ENCODE measurements at places on chromosomes 16 and 17.

- DNase-seq = no peak
Measured at GRCh38 chr16:48113471-48113870, 42.3 kb downstream of the ABCC12 start.

- no peak for DNase-seq
Measured at GRCh38 chr16:16868727-16869126, 489.8 kb downstream of the NPIPA7 start.

GRCh38 chr17:75499313-75500022, 15.9 kb downstream of the CASKIN2 start:
- no peak for DNase-seq

DNA sequence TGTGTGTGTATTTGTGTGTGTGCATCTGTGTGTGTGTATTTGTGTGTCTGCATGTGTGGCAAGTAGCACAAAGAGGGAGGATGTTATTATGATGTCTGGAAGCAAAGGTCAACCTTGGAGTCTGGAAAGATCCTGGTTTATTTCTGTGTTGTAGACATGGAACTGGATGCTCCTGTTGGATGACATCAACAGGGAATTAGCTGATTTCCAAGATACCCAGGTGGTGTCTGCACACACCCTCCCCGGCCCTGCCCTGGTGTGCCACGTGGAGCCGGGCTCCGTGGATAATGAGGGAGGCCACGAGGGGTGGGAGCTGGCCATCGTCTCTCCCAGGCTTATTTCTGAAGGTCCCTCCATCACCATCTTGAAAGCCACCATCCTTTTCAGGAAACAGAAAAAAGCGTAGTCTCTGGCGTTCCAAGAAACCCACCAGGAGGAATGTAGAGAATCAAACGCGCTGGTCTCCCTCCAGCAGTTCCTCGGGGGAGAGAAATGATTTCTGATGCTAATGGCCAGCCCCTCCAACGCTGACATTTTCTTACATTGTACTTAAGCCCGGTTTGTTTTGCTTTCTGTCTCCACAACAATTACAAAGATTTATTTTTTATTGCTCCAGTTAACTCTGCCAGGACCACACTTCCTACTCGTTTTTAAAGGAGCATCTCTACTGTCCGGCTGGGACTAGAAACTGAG, 93.3 kb downstream of the FOXL1 start:
- DNase-seq = no peak

DNA sequence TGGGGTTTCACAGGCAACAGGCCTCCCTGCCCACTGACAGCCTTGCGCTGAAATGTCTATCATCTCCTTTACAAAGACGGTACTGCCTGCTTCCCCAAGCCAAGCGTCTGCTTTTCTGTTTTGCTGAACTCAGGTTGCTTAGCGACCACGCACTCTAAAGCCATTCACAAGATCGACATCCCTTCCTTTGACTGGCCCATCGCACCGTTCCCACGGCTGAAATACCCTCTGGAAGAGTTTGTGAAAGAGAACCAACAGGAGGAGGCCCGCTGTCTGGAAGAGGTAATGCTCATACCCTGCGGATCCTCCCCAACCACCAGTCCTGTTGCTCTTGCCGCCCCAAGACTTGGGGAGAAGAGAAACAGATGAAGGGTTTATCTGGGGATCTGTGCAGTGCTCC, 28.7 kb downstream of the TMEM186 start:
- DNase-seq = no peak

DNA sequence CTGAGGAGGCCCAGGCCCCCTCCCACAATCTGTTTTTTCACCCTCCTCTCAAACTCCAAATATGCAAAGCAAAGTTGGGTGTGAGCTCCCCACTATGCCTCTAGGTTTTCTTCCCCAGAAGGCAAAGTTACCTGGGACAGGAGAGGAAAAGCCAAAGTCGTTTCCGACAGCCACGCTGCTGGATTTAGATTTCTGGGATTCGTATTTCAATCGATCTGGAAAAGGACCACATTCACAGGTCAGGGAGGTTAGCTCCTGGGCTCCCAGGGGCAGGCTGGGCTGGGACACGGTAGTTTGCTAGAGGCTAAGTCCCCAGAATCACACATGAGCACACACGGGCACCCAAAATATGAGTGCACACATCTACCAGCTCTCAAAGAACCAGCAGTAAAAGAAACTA, 21.3 kb upstream of the MRPS23 start:
- DNase-seq = no peak

- DNase-seq = no peak
Measured at GRCh38 chr17:31823014-31823413, 36.0 kb downstream of the COPRS start.

DNA sequence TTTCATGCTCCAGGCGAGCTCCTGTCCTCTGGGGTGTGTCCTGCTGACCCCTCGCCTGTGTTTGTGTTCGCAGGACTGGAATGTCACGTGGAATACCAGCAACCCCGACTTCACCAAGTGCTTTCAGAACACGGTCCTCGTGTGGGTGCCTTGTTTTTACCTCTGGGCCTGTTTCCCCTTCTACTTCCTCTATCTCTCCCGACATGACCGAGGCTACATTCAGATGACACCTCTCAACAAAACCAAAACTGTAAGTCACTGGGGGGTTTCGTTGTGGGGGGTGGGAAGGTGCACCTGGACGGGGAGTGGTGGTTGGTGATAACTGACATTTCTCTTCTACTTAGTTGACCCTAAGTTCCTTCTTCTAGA, 58.3 kb downstream of the ABCC1 start:
- DNase-seq = no peak

DNA sequence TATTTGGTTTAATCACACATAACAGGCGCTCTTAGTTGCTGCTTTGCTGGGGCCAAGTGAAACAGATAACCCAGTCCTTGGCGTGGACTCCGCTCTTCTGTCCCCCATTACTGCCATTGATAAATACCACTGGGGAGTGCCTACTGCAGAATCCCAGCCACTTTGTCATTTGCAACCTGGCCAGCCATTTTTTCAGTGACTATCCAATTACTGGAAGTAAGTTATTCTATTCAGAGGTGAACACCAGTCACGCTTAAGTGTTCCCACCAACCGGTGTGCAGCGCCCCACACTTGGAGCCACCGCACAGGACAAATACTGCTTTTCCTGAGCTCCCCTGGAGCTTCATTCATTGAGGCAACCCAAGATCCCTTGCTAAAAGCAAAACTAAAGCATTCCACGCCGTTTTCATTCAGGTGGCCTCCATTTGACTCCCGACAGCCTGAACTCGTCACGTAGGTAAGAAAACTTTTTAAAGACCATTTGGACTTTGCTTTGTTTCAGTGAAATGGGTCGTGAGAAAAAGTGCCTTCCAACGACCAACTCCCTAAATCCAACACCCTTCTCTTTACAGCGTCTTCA, 1.8 kb downstream of the USP7 start:
- DNase-seq = peak; percentile 83

DNA sequence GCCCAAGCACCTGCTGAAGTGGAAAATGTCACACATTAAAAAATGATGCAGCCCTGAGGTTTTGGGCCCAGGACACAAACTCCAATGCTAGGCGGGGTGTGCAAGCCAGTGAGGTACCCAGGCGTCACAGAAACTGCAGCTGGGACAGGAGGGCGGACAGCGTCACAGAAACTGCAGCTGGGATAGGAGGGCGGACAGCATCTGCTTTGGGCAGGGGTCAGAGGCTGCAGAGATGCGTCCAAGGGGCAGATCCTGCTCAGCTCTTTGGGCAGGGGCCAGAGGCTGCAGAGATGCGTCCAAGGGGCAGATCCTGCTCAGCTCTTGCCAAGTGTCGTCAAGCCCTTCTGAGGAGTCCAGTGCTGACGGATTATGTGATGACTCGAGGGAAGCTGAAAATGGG, 43.9 kb upstream of the RCVRN start:
- no peak for DNase-seq

DNA sequence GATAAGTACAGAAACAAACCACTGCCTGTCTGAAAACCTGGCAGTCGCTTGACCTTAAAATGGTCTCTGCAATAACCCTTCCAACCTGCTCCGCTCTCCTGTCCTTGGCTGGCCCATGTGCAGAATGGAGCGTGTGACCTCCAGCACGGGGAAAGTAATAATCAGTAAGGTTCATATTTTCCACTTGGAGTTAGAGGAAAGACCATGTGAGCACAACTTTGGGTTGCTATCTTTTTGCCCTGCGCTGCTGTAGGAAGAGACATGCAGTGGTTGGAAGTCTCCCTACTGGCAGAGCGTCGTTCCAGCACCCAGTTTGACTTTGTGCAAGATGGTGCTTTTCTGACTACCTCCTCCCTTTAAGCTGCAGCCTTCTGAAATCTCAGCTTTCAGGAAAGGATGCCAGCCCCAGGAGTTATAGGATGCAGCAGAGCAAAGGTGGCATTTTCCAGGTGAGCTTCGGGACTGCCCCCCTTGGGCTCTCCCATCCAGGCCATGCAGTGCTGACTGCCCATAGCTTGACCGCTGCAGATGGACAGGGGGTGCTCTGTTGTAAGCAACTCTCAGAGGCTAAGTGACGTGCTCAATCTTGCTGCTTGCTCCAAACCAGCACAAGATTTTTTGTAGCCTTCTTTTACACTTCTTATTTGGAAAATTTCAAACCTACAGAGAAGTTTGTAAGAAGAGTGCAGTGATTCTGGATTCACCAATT, 110.7 kb upstream of the NOL11 start:
- DNase-seq = no peak

- DNase-seq = no peak
Measured at GRCh38 chr17:7215652-7216180, 3.9 kb downstream of the DLG4 start.

- DNase-seq = no peak
Measured at GRCh38 chr17:31622500-31622899, 231.0 kb downstream of the RAB11FIP4 start.

DNA sequence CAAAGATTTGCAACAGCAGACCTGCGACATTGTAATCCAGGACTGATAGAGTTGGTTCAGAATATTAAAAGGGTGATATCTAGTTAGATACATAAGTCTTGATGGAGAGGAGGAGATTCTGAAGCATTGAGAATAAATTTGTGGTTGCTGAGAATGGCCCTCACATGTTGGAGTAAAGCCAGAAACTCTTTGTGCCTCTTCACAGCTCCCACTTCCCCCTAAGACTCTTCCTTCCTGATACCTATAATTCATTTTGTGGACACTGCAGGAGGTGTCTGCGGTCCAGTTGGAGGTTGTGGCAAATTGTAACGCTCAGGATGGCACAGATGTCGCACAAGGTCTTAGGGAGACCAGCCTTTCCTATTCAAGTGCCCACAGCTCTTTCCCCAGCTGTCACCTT, 17.5 kb downstream of the WWOX start:
- peak; percentile 6 for DNase-seq

- DNase-seq = no peak
Measured at GRCh38 chr16:11759163-11759834, 16.6 kb upstream of the TXNDC11 start.

DNA sequence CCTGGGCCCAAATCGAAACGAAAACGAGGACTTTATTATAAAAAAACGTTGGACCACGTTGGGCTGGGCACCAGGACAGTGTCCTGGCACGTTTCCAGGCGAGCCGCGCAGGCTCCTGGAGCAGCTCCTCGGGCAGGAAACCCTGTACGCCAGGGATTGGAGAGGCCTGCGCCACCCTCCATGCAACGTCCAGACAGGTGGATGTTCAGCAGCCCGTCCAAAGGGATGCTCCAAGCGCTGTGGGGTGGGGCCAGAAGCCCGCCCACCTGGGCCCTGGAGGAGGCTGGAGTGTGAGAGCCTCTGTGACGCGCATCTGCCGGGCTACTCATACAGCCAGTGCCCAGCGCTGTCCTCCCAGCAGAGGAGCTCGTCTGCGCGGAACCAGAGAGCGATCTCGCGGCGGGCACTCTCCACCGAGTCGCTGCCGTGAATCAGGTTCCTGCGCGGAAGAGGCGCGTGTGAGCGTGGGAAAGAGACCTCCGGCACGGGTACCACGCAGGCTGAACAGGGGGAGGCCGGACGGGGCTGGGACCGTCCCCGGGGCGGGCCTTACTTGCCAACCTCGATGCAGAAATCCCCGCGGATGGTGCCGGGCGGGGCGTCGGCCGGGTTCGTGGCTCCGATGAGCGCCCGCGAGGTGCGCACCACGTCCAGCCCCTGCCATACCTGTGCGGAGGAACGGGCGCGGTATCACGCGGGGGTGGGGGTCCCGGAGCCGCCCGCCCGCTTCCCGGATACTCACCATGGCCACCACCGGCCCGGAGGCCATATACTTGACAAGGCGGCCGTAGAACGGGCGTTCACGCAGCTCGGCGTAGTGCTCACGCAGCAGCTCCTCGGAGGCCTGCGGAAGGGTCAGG, 785 bp downstream of the NME3 start:
- DNase-seq = peak; percentile 30

GRCh38 chr17:27907976-27908558, 14.9 kb upstream of the LYRM9 start:
- peak; percentile 48 for DNase-seq

GRCh38 chr17:6843241-6843880, 11.8 kb upstream of the TEKT1 start:
- peak; percentile 72 for DNase-seq

- DNase-seq = peak; percentile 63
Measured at GRCh38 chr16:73154063-73154870, 106.3 kb upstream of the ZFHX3 start.

GRCh38 chr17:58965221-58965620, 141.5 kb downstream of the TRIM37 start:
- DNase-seq = no peak

DNA sequence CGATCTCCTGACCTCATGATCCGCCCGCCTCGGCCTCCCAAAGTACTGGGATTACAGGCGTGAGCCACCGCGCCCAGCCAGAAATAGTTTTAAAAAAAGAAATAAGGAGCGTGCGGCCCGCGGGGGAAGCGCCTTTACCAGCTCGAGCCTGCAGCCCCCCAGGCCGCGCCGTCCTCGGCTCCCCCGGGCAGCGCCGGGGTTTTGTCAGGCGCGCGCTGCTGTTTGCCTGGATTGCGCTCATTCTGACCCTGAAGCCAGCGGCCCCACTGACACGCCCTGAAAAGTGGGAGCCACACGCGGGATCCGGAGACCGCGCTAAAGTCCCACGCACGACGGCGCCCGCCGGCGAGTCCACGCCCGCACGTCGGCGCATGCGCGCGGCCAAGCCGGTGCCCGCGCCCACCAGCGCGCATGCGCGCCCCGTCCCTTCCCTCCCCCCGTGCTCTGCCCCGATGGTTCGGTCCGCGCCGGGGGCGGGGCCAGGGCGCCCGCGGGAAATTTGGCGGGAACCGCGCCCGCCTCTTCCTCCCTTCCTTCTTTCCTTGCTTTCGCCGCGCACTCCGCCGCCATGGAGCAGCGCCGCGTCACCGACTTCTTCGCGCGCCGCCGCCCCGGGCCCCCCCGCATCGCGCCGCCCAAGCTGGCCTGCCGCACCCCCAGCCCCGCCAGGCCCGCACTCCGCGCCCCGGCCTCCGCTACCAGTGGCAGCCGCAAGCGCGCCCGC, at the start of gene CDT1:
Gene CDT1 (plus strand): TSS at position 526 of the 724 bp plus-strand sequence. CDS start 43 bp downstream, at position 569.
- DNase-seq = peak; percentile 86

DNA sequence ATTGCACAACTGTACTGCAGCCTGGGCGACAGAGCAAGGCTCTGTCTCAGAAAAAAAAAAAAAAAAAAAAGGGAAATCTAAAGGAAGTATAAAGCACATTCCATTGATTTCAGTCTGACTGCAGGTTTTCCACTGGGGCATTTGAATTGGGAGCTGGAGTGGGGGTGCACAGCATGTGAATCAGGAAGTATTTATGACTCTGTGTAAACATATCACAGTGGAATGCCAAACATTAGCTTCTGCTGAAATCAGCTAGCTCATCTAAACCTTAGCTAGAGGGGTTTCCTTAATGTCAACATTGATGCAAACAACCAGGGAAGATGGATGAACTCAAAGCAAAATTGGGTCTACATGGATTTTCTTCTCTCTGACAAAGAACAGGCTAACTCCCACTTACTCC, 641.0 kb upstream of the EEF2KMT start:
- no peak for DNase-seq

All from hematopoietic multipotent progenitor cell treated with erythropoietin and hydrocortisone succinate and interleukin-3 and kit ligand, for 8 days (in vitro differentiated cells).